ENCODE measurements at places on chromosomes 5 and 9.

DNA sequence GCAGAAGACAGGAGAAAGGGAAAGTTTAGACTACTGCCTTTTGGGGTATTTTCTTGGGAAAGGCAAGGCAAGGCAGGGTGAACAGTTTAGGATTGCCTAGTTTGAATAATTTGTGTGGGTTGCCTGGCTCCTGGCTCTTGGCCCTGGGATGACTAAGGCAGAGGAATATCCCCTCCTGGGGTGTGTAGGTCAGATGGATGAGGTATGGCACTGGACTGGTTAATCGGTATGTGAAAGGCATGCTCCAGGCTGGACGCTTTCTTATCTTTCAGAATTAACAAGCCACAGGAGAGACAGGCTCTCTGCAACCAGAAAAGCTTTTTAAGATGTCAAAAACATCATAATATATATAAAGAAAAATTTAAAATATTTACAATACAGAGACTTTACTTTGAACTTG lies 58.6 kb downstream of the STARD4 start:
- DNase-seq, result no peak

GRCh38 chr9:122368642-122369041 lies 2.2 kb upstream of the PTGS1 start:
- DNase-seq, result no peak

DNA sequence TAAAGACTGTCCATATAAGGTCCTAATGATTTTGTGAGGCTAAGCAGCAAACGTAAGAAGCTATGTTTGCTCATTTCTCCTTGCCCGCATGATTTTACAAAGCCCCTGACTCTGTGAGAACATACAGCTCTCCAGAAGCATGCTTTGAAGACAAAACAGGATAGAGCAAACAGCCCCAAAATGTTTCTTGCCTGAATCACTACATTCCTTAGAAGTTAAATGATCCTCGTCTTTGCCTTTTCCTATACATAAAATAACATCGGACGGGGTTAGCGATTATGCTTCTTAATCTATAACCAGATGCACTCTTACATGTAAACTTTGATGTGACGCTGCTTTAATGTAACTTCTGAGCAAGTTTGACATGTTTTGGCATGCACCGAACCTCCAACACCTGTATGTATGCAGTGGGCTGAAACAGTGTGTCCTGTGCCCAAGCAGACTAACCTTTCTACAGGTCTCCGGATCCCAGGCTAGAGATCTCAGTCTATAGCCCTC lies 353.7 kb downstream of the CETN3 start:
- peak; percentile 6 for DNase-seq

DNA sequence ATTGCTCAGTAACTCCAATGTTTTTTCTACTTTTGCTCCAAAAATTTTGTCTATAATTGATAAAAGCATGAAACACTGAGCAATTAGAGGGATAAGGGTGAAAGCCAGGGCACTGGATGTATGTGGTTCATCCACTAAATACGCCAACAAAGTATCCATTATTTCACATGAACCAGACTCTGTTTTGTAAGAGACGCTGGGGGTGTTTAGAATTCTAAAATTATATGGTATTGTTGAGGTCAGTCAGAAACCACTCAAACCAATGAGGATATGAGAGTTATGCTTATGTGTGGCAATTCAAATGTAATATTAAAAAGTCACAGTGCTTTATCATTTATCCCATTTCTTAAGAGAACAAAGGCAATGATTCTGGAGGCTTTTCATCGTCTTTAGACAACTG lies 220.2 kb downstream of the EFNA5 start:
- no peak for DNase-seq

- no peak for DNase-seq
Measured at GRCh38 chr9:36470643-36471290, 70.7 kb upstream of the RNF38 start.

- no peak for DNase-seq
Measured at GRCh38 chr5:74262544-74263207, 377.9 kb downstream of the ENC1 start.

- peak; percentile 3 for DNase-seq
Measured at GRCh38 chr5:36305571-36306326, 4.0 kb upstream of the RANBP3L start.

DNA sequence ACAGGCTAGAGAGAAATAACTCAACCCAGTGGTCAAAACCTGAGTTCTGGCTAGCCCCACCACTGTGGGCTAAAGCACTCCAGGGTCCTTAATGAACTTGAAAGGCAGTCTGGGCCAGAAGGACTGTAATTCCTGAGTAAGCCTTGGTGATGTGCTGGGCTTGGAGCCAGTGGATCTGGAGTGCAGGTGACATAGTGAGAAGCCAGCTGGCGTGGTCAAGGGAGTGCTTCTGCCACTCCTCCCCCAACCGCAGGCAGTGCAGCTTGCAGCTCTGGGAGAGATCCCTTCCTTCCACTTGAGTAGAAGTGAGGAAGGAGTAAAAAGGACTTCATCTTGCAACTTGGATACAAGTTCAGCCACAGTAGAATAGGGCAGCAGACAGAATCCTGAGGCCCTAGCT lies 424.0 kb downstream of the CDH18 start:
- no peak for DNase-seq

GRCh38 chr9:114261026-114261425 lies 61.9 kb upstream of the ORM1 start:
- no peak for DNase-seq

DNA sequence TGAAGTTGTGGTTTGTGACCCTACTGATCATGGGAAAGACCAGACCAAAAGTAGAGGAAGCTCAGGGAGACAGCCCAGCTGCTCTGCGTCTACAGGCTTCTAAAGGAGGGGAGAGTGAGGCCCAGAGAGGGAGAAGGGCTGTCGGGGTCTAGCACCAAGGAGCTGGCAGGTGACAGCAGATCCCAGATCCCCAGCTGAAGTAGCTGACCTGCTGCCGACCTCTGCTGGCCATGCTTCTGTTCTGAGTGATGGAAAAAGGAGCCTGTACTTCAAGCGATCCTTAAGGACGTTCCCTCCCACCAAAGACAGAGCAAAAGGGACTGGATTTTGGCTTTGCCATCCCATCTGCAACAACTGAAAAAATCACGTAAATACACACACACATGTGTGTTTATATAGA lies 22.7 kb upstream of the QSOX2 start:
- peak; percentile 25 for DNase-seq

DNA sequence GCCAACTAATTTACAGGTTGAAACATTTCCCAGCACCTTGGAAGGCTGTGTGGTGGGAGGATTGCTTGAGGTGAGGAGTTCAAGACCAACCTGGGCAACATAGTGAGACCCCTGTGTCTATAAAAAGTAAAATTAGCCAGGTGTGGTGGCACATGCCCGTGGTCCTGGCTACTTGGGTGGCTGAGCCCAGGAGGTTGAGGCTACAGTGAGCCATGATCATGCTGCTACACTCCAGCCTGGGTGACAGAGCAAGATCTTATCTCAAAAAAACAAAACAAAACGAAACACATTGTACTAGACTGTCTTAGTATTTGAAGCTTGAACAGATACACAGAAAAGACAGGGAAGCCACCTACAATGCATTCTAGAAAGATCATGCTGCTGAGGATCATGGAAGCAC lies 2.8 kb upstream of the HSDL2 start:
- no peak for DNase-seq

- no peak for DNase-seq
Measured at GRCh38 chr9:129383019-129383560, 205.0 kb upstream of the IER5L start.

GRCh38 chr9:82363198-82363597 lies 374.6 kb downstream of the SPATA31D1 start:
- no peak for DNase-seq

DNA sequence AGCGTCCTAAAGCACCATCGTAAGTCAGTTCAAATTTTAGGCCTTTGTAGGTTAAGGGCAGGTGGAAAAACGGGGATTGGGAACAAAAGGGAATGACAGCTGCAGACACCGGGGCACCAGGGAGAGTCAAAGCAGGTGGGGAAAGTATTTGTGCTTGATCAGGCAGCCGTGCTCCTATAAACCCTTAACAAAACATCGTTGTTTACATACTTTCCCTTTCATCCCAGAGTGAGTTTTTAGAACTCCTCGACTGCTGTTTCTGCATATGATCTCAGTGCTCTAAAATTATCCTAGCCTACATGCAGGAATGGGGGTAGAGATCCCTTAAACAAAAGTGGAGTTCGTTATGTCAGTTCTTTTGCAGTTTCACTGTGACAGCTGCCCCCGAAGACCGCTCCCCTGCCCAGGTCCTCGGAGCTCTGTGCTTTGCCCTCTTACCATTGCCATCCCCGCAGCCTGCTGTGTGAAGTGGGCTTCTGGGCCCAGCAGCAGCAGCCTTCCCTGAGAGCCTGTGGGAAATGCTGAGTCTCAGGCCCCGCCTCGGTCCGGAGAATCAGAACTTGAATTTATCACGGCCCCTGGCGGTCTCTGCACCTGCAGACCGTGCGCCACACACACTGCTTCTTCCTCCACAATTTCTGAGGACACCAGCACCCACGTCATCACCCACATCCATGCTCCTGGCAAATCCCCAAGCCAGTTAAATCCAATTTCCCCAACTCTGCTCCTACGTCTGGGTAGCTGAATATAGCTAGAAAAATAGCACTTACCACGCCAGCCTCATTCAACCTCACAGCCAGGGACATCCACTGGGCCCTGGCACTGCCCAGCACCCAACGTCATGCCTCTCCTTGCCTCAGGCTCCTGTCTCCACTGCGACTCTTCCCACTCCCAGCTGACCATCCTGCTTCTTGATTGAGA lies 86.8 kb downstream of the NSUN2 start:
- DNase-seq, result no peak

DNA sequence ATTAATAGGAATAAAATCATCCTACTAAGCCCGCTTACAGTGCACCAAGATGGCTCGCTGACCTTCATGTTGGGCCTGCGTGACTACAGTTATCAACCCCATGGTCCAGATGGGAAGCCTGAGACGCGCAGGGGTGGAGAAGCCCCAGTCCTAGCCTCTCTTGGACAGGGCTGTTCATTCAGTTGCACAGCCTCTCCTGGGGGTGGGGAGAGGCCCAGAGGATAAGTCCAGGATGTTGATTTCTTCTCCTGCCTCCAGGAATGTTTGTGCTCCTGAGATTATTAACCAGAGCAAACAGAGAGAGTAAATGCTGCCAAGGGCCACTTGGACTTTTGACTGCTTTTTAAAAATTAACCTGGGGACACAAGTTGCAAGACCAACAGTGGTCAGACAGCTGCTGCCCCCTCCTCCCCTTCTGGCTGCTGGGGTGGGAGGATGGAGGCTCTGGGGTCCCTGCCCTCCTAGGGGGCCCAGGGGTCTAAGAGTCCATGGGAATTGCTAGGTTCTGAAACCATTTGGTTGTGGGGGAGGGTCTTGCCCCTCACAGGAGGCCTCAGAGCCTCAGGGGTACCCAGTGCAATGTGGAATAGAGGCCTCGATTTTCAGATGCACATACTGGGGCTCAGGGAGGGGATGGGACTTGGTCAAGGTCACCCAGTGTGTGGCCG lies 2.8 kb upstream of the AMBP start:
- no peak for DNase-seq

DNA sequence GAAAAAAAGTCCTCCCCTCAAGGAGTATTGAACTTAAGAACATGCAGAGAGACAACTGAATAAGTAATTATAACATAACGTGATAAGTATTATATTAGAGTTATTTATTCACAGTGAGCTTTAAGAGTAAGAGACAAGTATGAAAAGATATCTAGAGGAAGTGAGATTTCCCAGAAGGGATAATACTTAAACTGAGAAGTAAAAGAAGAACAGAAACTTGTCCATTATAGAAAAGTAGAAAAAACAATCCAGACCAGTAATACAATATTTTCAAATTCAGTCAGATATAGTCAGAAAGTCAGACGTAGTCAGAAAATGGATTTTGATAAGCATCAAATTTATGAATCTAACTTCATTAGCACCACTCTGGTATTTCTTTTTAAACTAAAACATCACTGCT lies 613.0 kb upstream of the CCNG1 start:
- no peak for DNase-seq

DNA sequence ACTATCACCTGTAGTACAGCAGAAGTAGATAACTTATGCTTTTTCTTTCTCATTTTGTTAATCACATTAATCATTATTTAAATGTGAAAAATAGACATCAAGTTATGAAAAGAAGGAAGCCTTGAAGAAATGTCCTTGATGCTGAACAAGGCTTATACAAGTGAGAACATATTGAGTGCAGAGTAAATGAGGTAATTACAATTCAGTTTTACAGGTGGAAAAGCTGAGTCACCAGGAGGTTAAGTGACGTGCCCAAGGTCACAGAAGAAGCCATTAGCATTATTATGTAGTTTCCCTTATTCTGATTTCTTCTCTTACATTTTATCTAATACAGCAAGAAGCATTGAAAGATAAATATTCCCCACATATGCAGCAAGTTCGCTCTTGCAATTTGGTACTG lies 998.5 kb upstream of the CDH6 start:
- no peak for DNase-seq

GRCh38 chr5:95241635-95242034 lies 43.3 kb downstream of the MCTP1 start:
- no peak for DNase-seq

GRCh38 chr5:89597878-89598277 lies 714.9 kb upstream of the MEF2C start:
- no peak for DNase-seq

DNA sequence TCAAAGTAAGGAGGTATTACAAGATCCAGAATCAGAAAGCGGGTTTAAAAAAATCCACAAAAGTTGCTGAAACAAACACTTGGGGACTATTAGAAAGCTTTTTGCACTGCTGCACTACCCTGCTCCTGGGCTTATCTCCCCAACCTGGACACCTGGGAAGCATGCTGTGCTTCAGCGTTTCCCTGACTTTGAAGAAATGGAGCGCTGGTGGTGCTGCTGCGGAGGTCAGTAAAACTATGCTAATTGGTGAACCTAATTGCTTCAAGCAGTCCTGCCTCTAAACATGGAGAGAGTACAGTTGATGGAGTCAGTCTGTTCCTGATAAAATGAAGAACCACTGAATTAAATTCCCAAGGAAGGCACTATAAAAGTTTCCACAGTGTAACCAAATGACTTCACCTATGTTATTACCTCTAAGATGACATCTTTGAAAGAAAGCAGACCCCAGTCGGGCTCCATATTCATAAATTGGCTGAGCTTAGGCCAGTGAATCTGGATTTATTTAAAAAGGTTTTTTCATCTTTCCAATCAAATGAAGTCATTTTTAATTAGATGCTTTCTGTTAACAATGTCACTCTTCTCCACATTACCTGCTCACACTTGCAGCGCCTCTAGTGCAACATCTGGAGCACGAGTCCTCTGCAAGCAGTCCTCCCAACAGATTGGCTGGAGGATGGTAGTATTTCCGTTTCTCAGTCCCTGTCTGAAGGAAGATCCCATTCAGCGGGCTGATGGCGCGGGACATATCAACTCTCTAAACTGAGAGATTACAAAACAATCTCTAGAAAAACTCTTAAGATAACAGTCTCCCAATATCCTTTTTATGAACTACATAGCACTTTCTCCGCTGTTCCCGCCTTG lies 11.5 kb downstream of the NR2F1-AS1 start:
- no peak for DNase-seq
